ENCODE measurements at places on chromosomes 3 and 15. TPM values are rescaled to one million over a fixed set of nuclear protein-coding genes. Genes with fewer than 3 reads are reported as not detected.

Gene GOLGA8J
- total RNA-seq: not detected

- H3K36me3 ChIP-seq: no peaks in the 10 kb centered on the region
- no peaks in the 10 kb centered on the region for H3K27me3 ChIP-seq
- H3K4me1 ChIP-seq: no peaks in the 10 kb centered on the region
- no peak overlapping the region for H3K4me3 ChIP-seq
These were observed 38.3 kb upstream of the TPM1 start for GRCh38 chr15:63004211-63004610.

DNA sequence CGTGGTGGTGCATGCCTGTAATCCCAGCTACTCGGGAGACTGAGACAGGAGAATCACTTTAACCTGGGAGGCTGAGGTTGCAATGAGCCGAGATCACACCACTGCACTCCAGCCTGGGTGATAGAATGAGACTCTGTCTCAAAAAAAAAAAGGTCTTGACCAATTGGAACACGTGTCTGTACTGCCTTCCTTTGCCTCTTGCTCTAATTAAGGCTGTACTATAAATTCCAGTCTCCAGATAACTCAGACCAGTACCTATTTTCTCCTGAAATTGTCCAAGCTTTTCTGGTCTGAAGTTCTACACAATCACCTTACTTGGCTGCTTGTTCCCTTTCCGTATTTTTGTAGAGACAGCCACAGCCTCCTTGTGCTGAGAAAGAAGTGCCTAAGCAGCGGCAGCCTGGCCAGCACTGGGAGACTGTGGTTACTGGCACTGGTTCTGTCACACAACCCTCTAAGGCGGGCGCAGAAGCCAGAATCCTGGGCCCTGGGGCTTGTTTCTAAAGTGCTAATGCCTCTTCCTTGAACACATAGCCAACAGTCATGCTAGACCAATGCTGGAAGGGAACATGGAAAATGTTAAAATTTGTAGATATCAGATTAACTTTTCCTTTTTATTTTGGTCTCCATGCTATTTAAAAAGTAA lies 6.2 kb upstream of the CEP70 start:
- no peak overlapping the region for H3K4me3 ChIP-seq
- peak; percentile 69 for DNase-seq
- peak overlapping the region; percentile 30 for H3K27ac ChIP-seq
- H3K4me1 ChIP-seq: no peaks in the 10 kb centered on the region
- H3K27me3 ChIP-seq: no peaks in the 10 kb centered on the region

DNA sequence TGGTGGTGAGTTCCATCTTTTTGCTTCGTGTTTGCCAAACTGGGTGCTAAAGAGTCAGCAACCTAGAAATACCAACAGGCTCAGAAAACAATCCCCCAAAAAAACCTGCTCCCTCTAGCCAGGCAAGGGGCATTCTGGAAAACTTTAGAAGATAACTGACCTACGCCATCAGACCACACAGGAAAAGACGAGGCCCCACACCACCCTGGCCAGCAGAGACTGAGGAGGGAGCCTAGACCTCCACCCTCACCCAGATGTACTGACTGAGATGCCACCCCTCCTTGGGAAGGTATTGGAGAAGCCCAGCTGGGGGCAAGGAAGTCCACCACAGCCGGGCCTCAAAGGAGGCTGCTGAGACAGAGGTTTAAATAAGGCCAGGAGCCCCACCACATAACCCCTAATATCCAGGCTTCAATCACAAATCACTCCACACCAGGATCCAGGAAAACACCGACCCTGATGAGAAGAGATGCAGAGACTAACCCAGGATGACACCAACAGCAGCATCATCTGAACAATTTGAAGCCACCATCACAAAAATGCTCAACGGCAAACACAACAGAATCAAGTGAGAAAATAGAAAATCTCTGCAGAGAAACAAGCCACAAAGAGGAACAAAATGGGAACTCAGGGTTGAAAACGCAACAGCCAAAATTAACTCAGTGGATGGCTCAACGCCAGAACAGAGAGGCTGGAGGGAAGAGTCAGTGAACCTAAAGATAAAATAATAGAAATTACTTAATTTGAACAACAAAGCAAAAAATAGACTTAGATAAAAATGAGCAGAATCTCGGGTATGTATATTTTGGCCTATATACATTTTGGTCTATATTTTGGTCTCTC lies 61.0 kb downstream of the TPRA1 start:
- no peaks in the 10 kb centered on the region for H3K27me3 ChIP-seq
- no peaks in the 10 kb centered on the region for H3K36me3 ChIP-seq
- no peak overlapping the region for H3K27ac ChIP-seq
- no peaks in the 10 kb centered on the region for H3K4me1 ChIP-seq
